ENCODE measurements at places on chromosomes 3 and 15.

DNA sequence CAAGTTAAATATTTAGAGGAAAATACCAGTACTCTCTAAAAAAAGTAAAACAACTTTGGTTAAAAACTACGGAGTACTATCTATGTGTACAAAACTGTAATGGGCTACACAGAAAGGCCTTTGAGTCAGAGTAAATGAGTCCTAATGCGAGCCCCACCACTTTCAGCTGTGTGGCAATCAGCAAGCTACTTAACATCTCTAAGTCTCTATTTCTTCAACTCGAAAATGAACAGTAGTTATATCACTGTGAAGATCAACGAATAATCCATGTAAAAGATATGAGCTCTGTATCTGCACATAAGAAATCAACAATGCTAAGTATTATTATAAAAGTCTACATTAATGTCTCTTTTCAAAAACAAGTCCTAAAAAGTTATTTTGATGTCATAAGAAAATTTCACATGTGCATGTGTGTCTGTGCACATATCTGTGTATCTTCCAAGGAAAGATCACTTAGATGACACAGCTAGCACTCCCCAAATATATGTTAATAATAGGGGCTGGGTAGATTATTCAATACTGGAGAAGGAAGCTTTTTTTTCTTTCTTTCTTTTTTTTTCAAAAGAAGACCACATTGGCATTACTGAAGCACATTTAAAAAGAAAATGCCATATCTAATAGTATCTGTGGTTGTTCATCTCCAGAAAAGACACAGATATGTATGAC is 58.8 kb downstream of the TBC1D5 start:
- no peak for DNase-seq

DNA sequence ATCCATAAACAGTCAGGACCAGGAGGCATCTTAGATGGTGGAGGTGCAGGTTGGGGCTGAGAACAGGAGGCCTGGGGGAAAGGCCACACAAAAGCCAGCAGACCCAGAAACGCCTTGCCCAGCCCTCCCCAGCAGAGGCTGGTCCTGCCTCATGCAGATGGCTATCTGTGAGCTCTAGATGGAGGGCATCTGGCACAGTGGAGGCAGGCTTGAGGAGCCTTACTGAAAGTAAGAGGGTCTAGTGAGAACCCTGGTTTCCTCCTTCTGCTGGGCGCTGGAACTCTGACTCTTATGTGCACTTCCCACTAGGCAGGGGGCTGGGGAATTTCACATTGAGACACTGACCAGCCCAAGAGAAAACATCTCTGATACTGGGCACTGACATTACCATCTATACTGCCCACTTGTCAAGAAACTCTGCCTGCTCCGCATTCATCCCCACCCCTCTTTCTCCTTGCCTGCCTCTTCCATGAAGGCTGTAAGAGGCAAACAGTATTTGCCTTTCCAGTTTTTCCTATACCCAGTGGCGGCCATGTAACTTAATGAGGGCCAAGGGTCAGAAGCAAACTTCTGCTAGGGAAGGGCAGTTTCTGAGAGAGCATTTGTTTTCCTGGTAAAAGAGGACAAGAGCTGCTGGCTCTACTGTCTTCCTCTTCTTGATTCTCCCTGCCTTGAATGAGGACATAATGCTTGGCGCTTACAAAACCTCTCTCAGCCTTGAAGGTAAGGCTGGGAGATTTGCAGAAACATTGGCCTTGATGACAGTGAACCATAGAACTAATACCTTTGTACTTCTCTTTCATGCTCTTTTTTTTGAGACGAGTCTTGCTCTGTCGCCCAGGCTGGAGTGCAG is 4.4 kb upstream of the SCN5A start:
- DNase-seq: no peak

GRCh38 chr3:59660376-59660775 is 610.6 kb upstream of the CFAP20DC start:
- DNase-seq: no peak

- no peak for DNase-seq
Measured at GRCh38 chr3:188241883-188242282, 87.9 kb downstream of the LPP start.

GRCh38 chr3:138567403-138567802 is 26.7 kb downstream of the CEP70 start:
- DNase-seq: no peak
